Activated CD4-positive, alpha-beta T cell treated with anti-CD3 and anti-CD28 coated beads, Interleukin-2, amount 50 U/mL, for 48 hours (primary cell): ENCODE measurements at places on chromosomes 1 and 21.

DNA sequence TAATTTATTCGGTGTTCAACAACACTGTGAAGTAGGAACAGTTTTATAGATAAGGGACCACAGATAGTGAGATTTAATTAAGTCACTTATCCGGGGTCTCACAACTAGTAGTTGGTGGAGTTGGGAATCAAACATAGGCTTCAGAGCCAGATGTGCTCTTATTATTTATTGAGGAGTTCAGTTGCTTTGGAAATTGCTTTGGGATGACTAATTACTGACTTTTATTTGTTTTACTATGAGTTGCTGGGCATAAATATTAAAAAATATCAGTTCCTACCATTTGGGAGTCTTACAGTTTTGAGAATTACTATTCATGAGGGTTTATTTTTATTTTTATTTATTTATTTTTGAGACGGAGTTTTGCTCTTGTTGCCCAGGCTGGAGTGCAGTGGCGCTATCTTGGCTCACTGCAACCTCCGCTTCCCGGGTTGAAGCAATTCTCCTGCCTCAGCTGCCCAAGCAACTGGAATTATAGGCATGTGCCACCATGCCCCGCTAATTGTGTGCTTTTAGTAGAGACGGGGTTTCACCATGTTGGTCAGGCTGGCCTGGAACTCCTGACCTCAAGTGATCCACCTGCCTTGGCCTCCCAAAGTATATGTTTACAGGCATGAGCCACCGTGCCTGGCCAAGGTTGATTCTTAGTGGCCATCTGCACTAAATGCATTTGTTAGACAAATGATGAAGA lies 27.7 kb downstream of the THRAP3 start:
- no peak for DNase-seq

- no peak for DNase-seq
These were observed 150.7 kb upstream of the ZNF644 start for GRCh38 chr1:91172541-91172940.

DNA sequence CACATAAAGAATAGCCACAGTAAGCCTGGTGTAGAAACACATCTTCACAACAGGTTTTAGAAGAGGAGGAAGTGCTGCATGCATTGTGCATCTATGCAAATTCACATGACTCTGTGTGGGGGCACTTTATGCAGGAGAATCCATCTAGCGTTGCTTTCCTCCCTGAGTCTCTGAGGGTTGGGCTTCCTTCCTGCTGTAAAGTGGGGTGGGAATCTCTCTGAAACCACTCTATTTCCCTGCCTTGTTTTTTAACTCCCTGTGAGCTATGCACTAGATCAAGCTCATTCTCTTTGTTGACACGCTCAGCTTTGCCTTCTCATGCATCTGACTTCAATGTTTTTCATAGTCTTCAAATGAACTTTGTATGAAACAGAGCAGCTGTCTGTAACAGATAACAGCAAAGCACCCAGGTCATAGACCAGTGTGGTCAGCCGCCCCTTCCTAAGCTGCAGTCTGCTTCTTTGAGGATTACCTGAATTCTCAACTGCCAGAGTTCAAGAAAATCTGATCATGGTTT lies 102.7 kb upstream of the DPH5 start:
- DNase-seq, result no peak

DNA sequence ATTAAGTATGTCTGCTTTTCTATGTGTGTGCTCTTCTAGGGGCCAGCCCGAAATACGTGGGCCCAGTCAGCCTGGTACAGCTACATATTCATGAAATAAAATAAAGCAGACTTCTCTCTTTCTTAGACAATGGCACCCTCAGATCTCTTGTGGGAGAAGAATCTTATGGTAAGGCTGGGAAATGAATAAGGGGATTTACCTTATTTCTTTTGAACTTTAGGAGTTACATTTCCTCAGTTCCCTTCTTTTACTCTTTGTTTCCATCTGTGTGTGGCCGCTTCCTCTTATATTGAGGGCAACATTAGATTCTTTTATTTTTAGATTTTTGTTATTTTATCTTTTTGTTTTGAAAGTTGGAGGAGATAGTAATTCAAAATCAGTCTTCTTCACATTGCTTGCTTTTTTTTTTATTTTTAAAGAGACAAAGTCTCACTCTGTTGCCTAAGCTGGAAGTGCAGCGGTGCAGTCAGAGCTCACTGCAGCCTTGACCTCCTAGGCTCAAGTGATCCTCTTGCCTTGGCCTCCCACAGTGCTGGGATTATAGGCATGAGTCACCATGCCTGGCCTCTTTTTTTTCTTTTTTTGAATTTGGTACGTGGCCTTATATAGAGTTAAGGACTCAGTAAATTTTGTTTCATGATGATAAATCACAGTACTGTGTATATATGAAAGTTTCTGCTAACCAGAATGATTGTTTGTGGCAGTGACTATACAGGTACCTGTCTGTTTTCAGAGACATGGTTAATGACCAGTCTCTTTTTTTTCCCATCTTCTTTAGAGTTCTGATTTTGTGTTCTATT lies 9.1 kb downstream of the LAMC1 start:
- no peak for DNase-seq

DNA sequence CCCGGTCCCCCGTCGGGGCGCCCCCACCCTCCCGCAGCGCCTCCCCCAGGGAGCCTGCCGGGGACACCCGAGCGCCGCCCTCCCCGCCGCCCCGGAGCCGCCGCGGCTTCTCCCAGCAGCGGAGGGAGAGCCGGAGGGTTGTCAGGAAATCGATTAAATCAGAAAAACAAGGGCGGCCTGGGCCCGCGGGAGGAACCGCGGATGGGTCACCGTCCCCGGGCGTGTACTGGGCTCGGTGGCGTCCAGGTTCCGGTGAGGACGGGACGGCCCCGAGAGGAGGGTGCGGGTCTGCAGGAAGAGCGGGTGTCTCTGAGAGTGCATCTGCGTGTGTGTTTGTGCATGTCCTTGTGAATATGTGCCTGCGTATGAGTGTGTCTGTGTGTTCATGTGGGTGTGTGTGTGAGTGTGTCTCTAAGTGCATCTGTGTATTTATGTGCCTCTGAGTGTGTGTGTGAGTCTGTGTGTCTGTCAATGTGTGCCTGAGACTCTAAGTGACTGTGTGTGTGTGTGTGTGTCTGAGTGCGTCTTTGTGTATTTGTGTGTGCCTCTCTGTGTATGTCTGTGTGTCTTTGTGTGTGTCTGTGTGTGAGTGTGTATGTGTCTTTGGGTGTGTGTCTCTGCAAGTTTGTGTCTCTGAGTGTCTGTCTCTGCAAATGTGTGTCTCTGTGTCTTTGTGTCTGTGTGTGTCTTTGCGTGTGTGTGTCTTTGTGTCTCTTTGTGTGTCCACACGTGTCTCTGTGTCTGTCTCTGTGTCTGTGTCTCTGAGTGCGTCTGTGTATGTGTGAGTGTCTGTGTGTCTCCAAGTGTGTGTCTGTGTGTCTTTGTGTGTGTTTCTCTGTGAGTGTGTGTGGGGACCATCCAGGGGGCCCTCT lies 1.1 kb downstream of the SPSB1 start:
- peak; percentile 51 for DNase-seq
